ENCODE measurements at places on chromosomes 2 and 18. TPM values are rescaled to one million over a fixed set of nuclear protein-coding genes. Genes with fewer than 3 reads are reported as not detected.

Gene TUBB8B
- total RNA-seq, result not detected

Gene WNT6
- total RNA-seq, result 1.0 TPM

Gene IKZF2
- total RNA-seq, result 29.0 TPM

Gene FAM237A
- total RNA-seq, result not detected

Gene WNT10A
- 8.1 TPM for total RNA-seq

Gene UGT1A4
- not detected for total RNA-seq

Gene AGBL5
- total RNA-seq, result 19.0 TPM

Gene SLC5A7
- total RNA-seq, result 1.1 TPM

Gene DSC3
- 18.1 TPM for total RNA-seq

Gene EFR3B
- 32.6 TPM for total RNA-seq

Gene OSR1
- total RNA-seq, result 12.0 TPM

Gene ZSWIM2
- total RNA-seq, result not detected

Gene KLHL41
- total RNA-seq, result 209 TPM

Gene CYP27C1
- 4.6 TPM for total RNA-seq

Gene POTEF
- total RNA-seq, result not detected

Gene VSNL1
- 12.9 TPM for total RNA-seq

Gene SERPINB13
- total RNA-seq, result 0.33 TPM

Gene LCT
- not detected for total RNA-seq

Gene ZNF892
- 27.9 TPM for total RNA-seq

Gene LRP1B
- total RNA-seq, result 9.5 TPM

Gene DYTN
- not detected for total RNA-seq

Gene RAB27B
- total RNA-seq, result 8.7 TPM

Gene GALNT13
- total RNA-seq, result 82.7 TPM

Gene ATIC
- 28.0 TPM for total RNA-seq

Gene ACVR1C
- total RNA-seq, result 0.44 TPM

Gene NBEAL1
- total RNA-seq, result 61.7 TPM

Gene ARMC9
- 63.1 TPM for total RNA-seq

Gene CYP26B1
- total RNA-seq, result 12.8 TPM

Gene RNF125
- 4.1 TPM for total RNA-seq

Gene PKP4
- 118 TPM for total RNA-seq

Gene GCKR
- not detected for total RNA-seq

Gene MARCHF7
- 284 TPM for total RNA-seq

Gene VIT
- 38.7 TPM for total RNA-seq

Gene ADCYAP1
- 2.3 TPM for total RNA-seq

Gene DSG2
- total RNA-seq, result 18.5 TPM

Gene SPAST
- total RNA-seq, result 60.7 TPM

Gene SFT2D3
- total RNA-seq, result 12.0 TPM

Gene SPOPL
- 34.8 TPM for total RNA-seq

Gene HK2
- 37.9 TPM for total RNA-seq

Gene ANKRD30B
- not detected for total RNA-seq

Gene TCF23
- total RNA-seq, result 0.11 TPM

Gene ABHD1
- 0.49 TPM for total RNA-seq

Gene LOXL3
- total RNA-seq, result 22.8 TPM

Gene NT5C1B
- total RNA-seq, result not detected
